ENCODE measurements at places on chromosomes 13 and 19.

GRCh38 chr19:55536366-55536765 is 567 bp downstream of the SBK2 start:
- DNase-seq, result no peak

DNA sequence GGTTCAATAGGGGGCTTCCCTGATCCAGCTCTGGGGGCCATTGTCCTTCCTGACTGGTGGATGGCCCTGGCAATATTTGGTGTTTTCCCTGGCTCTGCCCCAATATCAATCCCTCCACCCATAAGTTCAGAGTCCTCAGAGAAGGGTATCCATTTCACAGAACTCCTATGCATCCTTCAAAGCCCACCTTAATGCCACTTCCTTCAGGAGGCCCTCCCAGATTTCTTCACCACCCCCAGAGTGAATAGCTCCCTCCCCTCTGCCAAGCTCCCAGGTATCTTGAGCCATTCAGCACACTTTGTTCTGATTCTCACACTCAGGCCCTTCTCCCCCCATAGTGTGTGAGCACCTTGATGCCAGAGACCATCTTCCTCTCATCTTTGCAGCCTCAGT is 5.8 kb downstream of the PPP1R14A start:
- DNase-seq, result no peak

- no peak for DNase-seq
These were observed 126.7 kb downstream of the URI1 start for GRCh38 chr19:30068528-30069395.

DNA sequence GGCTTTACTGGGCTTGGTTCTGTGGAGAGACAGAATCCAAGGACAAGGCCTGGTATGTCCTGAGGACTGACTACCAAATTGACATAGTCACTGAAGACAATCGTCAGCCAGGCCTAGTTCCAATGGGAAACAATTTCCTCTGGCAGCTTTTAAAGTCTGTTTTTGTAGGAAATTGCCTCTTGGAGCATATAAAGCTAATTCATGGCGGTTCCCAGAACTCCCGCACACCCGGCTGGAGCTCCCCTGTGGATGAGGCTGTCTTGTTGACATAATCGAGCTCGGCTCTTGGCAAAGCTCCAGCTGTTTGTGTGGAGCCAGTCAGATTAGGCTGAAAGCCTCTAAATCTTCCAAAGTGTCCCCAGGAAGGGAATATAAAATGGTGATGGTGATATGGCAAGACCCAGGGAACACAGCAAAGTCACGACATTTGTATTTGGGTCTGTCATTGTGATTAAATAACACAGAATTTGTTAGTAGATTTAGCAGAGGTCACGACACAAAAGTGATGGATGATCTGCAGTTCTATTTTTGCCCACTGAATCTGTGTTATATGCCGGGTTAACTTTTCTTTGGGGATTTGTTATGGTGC is 395.0 kb downstream of the PCDH9 start:
- DNase-seq, result no peak

GRCh38 chr19:18590273-18591272 is 2.0 kb downstream of the REX1BD start:
- DNase-seq, result peak; percentile 68

- no peak for DNase-seq
These were observed 112.4 kb upstream of the WASF3 start for GRCh38 chr13:26445092-26445491.
